ENCODE measurements at places on chromosomes 3 and 15.

GRCh38 chr15:37071134-37071533 lies 29.2 kb downstream of the MEIS2 start:
- no peak for ATAC-seq

GRCh38 chr3:156617145-156617544 lies 57.2 kb upstream of the TIPARP start:
- ATAC-seq: no peak

GRCh38 chr15:33926260-33926659 lies 42.0 kb upstream of the CHRM5 start:
- no peak for ATAC-seq

DNA sequence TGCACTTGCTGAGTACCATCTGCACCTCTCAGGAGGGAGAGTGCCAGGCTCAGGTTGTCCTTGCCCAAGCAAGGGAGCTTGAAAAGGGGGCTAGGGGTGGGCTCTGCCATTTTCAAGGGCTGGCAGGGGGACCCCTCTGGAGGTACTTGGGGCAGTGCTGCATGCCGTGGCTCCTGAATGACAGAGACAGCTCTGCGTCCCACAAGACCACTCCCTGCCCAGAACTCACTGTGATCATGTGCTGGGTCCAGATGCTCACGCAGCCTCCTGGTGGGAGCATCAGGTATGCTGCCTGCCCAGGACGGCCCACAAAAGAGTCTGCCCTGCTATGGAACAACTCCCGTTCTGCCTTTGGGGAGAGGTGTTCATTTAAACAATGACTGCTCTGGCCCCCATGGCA lies 165.2 kb downstream of the GOLGA6L4 start:
- ATAC-seq: no peak

DNA sequence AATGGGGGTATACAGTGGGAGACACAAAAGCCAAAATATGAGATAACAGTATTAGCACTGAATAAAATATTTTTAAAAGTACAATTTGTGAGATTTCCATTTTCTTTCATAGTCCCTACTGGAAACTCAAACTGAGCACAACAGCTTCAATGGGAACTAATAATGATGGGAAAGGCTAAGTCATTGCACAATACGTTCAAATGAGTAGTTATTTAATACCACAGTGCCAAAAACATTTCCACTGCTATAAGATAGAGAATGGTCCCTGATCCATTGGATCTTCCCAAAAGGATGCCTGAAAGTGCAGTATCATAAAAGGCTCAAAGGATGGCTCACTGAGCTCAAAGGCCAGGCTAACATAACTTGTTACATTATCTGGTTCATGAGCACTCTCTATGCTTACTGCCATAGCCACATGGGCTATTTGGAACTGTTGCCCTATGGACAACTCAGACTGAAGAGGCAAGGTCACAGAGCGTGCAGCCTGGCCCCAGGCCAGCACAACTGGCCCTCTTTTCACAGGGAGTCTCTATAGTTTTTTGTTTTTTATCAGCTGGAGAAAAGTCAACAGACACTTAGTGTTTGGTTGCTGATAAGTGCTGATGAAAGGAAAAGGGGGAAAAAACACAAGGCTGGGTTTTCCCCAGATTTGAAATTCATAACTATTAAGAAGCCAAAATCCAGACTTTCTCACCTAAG lies 54.1 kb upstream of the PPIB start:
- no peak for ATAC-seq

- no peak for ATAC-seq
Measured at GRCh38 chr3:86774082-86774691, 216.8 kb downstream of the VGLL3 start.

DNA sequence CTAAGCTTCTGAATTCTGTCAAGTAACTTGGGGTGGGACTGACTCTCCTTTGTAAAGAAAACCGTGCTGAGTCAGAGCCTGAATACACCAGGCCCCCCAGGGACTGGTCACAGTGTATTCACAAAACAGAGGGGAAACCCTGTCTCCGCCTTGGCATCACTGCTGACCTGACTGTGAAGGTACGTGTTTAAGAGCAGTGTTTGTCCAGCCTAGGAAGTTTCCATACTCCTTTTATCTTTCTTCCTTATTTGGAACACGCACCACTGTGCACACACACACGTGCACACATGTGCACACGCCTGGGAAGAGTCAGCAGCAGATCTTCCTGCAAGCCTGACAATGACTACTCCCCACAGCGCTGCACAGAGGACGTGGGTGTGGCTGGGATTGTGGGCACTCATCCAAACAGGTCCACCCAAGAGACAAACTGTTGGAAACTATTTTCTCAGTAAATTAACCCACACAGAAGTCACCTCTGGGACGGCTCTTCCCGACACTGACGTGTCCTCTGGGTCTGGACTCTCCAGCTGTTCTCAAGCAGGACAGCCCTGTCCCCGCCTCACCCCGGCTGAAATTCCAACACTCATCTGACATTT lies 87.7 kb downstream of the ATP10A start:
- ATAC-seq: peak; percentile 25

DNA sequence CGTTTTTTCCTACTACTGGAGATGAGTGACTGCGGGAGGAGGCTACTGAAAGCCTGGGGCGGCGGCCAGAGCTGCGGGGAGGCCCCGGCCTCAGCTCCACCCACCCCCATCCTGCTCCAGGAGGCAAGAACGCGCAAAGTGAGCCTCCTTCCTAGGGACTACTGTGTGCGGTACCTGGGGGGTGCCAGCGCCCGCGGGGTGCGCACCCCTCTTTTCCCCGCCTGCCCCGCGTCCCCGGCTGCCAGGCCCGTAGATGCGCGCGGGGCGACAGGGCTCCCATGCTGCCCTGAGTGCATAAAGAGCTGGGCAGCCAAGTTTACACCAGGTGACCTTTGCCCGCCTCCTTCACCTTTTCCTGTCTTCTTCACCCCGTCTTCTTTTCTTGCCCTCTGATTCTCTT lies 2.5 kb upstream of the USF3 start:
- ATAC-seq: no peak

GRCh38 chr15:52334491-52335160 lies 39.0 kb upstream of the MYO5C start:
- no peak for ATAC-seq

GRCh38 chr3:172244011-172244410 lies 204.2 kb downstream of the GHSR start:
- ATAC-seq: no peak

DNA sequence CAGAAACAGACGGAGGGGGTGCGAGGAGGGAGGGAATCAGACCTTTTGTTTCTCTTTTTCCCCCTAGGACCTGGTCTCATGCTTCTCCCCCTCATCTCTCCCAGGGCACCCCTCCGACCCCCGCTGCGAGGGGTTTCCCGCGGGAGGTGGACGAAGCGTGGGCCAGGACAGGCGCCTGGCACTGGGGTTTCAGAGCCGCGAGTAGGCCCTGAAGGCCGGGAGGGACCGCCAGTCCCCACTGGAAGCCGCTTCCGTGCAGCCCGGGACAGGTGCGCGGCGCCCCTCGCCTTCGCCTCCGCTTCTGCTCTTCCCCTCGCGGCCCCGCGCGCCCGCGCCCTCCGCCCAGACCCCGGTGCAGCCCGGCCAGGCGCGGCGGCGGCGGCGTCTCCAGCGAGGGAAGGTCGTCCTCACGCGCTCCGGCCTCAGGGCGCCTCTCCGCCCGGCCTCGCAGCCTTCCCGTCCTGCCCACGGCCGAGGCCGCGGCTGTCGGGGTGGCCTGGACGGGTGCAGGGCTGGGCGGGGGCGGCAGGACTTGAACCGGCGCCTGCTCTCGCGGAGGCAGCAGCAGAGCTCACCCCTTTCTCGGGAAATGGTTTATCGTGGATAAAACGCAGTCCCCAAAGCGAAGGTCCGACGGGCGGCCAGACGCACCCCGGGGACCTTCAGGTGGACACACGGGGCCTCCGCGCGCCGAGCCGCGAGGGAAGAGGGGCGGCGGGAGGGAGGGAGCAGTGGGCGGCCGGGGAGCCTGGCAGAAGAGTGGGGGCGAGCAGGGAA lies 31.5 kb upstream of the ADAMTS17 start:
- ATAC-seq: no peak

- ATAC-seq: peak; percentile 42
Measured at GRCh38 chr3:197791892-197792647, 1.0 kb downstream of the LRCH3 start.

- no peak for ATAC-seq
Measured at GRCh38 chr15:36428102-36428845, 151.2 kb upstream of the CDIN1 start.

GRCh38 chr3:133408961-133409360 lies 9.1 kb downstream of the BFSP2 start:
- ATAC-seq: no peak

GRCh38 chr3:69304396-69304795 lies 81.5 kb downstream of the FRMD4B start:
- no peak for ATAC-seq

- no peak for ATAC-seq
Measured at GRCh38 chr3:123111640-123112039, 44.8 kb downstream of the PDIA5 start.

DNA sequence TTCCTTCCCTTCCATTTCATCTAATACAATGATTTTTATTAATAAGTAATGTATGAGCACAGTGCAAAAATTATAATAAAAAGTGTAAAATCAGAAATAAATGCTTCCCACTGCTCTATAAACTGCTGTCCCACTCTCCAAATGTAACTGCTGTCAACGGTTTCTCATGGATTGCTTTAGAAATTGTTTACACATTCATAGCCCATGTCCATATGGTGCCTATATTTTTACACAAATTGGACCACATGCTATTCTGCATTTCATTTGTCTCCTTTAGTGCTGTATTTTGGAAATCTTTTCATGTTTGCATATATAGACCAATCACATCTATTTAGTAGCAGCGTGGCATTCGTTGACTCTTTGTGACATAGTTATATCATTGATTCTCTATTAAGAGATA lies 164.7 kb upstream of the SLCO3A1 start:
- no peak for ATAC-seq

GRCh38 chr3:4898454-4899313 lies 80.6 kb upstream of the BHLHE40 start:
- peak; percentile 67 for ATAC-seq

- no peak for ATAC-seq
Measured at GRCh38 chr3:132326251-132326650, 9.0 kb downstream of the ACP3 start.

DNA sequence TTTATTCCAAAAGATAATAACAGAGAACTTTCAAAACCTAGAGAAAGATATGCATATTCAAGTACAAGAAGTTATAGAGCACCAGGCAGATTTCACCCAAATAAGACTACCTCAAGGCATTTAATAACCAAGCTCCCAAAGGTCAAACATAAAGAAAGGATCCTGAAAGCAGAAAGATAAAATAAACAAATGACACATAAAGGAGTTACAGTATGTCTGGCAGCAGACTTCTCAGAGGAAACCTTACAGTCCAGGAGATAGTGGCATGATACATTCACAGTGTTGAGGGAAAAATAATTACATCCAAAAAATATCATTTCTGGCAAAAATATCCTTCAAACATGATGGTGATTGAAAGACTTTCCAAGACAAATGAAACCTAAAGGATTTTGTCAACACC lies 185.8 kb upstream of the POU1F1 start:
- ATAC-seq: no peak

DNA sequence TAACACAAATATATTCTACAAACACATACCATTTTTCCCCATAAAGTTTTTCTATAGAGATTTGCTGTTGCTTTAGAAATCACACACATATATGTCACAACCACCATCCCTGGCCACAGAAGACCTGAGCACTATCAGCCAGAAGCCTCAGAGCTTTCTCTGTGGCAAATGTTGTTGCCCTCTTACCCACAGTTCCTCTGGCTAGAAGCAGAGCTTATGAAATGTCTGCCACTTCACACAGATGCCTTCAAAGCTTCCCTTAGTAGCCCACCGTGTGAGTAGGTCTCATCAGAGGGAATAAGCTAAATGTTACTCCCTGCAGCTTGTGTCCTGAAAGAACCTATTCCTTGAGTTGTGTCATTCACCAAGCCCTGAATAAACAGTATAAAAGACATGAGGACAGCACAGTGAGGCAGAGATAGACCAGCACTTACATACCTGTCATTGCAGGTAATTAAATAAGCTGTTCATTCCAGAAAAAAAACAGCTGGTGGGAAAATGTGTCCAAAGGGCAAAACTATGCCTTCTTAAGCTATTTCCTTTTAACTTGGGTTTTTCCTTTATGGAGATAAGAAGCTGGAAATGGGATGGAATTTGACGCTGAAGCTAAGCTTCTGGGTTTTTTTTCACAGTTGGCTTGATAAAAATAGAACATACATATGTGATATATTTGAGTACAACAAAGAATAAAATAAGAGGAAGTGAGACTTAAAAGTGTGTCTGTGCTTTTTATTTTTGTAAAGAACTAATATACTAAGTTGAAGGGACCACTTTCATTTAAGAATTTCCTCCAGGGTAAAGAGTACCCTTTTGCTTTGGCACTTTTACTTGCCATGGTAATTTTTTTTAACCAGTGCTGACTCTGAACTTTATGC lies 391.4 kb downstream of the KCNH8 start:
- no peak for ATAC-seq

DNA sequence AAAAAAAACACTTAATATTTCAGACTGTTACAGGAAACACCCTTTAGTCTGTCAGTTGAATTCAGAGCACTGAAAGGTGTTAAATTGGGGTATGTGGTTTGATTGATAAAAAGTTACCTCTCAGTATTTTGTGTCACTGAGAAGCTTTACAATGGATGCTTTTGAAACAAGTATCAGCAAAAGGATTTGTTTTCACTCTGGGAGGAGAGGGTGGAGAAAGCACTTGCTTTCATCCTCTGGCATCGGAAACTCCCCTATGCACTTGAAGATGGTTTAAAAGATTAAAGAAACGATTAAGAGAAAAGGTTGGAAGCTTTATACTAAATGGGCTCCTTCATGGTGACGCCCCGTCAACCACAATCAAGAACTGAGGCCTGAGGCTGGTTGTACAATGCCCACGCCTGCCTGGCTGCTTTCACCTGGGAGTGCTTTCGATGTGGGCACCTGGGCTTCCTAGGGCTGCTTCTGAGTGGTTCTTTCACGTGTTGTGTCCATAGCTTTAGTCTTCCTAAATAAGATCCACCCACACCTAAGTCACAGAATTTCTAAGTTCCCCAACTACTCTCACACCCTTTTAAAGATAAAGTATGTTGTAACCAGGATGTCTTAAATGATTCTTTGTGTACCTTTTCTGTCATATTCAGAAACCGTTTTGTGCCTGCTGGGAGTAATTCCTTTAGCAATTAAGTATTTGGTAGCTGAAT lies 17.9 kb downstream of the TMEM43 start:
- ATAC-seq: peak; percentile 31

- no peak for ATAC-seq
Measured at GRCh38 chr3:64271631-64272030, 46.4 kb upstream of the PRICKLE2 start.

- no peak for ATAC-seq
Measured at GRCh38 chr3:15682561-15683185, 81.1 kb downstream of the BTD start.

GRCh38 chr3:145820170-145820569 lies 340.8 kb downstream of the PLOD2 start:
- ATAC-seq: no peak

GRCh38 chr3:186239321-186239720 lies 122.7 kb downstream of the DGKG start:
- ATAC-seq: no peak
